ENCODE measurements at places on chromosomes 16 and 17.

DNA sequence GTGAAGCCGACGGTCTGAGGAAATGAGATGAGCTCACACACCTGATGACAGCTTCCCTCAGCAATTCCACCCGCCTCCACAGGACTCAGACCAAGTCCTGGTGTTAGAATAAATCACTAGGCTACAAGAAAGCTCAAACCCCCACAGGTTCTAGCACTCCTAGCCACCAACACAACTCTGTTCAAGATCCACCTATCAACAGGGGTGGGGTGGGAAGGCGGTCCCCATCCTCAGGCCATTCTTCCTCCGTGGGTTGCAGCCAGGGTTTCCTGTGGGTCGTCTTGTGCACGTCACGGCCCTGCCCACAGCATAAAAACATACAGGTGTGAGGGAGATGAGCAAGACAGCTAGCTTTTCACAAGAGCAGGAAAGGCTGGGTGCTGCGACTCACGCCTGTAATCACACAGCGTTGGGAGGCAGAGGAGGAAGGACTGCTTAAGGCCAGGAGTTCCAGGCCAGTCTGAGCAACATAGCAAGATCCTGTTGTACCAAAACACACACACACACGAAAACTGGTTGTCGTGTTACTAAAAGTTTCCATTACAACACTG lies 81.1 kb downstream of the ANKRD11 start:
- DNase-seq: no peak

- no peak for DNase-seq
These were observed 15.8 kb downstream of the C17orf58 start for GRCh38 chr17:67980456-67980855.

- no peak for DNase-seq
These were observed 18.2 kb upstream of the MEIOB start for GRCh38 chr16:1890024-1890707.

DNA sequence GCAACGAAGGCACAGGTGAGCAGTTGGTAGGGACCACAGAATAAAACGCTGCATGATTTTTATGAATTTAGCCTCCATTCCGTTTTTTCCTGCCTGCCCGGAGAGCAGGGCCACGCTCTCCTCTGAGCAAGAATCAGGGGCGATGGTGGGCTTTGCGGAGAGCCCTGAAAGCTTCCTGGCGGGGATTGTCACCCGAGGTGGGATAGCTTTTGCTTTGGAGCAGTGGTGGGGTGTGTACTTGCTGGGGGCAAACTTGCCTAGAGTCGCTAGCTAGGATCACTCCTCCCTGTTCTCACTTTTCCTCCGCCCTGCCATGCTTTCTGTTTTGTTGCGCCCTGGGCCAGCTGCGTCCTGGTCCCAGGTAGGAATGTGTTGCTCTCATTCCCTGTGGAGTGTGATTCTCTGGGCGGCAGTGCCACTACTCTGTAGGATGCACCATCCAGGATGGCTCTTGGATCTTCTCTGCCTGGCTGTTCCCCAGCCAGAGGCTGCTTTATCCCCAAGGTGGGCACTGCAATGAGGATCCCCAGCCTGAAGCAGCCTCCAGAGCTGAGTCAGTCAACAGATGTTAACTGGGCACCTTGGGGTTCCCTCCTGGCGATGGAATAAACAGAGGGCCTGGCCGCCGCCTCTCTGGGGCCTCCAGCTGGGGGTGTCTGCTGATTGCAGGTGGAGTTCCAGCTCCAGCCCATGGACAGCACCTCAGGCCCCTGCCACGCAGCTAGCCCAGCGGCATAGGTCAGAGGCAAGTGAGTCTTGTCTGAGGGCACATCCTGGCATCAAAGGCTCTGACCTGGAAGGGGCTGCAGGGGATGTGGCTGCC lies 360.9 kb upstream of the TNRC6C start:
- no peak for DNase-seq

GRCh38 chr16:4101421-4102219 lies 14.6 kb downstream of the ADCY9 start:
- DNase-seq: no peak

DNA sequence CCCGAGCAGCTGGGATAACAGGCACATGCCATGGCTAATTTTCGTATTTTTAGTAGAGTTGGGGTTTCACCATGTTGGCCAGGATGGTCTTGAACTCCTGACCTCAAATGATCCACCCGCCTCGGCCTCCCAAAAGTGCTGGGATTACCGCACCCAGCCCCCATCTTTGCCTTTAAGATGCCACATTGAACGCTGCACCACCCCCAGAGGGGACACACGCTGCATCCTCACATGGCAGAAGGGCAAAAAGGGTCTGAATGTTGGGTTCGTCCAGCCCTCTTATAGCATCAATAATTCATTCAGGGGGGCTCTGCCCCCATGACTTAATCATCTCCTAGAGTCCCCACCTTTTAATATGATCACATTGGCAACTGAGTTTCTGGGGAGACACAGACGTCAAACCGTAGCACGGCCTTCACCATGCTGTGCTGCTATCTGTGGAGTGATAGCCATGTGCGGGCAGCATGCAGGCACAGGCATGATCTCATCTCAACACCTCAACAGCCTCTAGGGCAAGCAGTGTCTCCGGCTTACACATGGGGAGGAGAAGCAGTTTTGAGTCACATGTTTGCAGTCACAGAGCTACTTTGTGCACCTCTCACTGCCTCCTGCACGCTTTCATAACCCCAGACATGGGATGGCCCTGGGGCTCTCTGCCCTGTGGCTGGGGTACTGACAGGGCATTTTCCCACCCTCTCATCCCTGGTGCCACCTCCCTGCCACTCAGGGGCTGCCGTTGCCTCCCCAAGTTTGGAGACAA lies 30.0 kb downstream of the IL21R start:
- DNase-seq: no peak

GRCh38 chr16:21097151-21097550 lies 53.5 kb downstream of the DNAH3 start:
- no peak for DNase-seq

GRCh38 chr16:46875243-46875642 lies 8.9 kb upstream of the GPT2 start:
- no peak for DNase-seq

- DNase-seq: no peak
These were observed 3.3 kb upstream of the FASN start for GRCh38 chr17:82101301-82101715.

DNA sequence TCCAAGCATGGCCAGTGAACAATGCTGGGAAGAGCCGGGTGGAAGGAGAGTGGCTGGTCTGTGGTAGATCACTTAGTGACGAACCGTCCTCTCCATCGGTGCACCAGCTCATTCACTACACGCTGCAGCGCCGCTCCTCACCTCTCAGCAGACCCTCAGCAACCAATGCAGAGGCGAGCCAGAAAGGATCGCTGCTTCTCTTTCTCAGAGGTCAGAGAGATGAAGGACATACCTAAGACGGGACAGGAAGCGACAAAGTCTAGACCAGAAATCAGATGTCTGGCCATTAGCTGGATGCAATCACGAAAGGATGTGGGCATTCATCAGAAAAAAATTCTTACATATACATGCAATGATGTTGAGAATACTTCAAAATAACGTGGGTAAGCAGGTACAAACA lies 26.9 kb downstream of the NSMCE1 start:
- no peak for DNase-seq

DNA sequence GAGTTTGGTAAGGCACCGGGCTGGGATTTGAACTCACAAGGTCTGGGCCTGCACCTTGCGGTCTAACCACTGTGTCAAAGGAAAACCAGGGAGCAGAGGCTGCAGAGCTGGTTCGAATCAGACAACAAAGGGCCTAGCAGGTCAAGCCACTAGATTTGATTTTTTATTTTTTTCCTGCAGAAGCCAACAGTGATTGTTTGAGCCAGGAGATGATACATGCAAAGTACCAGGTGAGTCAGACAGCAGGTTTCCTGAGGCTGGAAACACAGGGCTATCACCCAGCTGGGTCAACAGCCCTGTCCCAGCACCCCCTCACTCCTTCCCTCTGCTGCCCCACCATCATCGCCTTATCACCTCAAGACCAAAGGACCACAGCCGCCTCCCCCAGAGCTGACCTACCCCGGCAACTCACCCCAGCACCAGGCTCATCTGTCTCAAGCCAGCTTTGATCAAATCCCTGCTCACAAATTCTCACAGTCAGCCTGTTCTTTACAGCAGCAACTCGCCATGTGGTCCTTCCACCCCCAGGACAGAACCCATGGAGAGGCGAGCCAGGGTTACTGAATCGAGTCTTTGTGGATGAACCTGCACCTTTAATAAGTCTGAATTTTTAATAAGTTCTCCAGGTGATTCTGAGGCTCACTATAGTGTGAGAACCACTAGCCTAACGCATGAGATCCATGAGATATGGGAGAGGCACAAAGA lies 13.0 kb upstream of the KRT19 start:
- DNase-seq: no peak

DNA sequence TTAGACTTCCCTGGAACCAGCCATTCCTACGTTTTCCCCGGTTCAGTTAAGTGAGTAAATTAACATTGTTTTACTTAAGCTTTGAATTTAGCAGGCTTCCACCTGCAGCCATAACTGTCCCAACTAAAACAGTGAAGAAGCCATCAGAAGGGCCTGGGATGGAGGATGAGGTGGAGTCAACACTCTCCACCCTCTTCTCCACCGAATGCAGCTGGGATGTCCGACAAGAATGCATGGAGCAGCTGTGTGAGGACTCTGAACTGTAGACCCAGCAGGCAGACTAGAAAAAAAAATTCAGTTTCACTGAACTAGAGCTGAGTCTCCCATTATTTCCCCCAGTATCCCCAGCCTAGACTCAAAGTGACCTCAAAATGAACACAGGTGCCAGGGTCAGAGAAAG lies 114.8 kb downstream of the C16orf95 start:
- DNase-seq: no peak

DNA sequence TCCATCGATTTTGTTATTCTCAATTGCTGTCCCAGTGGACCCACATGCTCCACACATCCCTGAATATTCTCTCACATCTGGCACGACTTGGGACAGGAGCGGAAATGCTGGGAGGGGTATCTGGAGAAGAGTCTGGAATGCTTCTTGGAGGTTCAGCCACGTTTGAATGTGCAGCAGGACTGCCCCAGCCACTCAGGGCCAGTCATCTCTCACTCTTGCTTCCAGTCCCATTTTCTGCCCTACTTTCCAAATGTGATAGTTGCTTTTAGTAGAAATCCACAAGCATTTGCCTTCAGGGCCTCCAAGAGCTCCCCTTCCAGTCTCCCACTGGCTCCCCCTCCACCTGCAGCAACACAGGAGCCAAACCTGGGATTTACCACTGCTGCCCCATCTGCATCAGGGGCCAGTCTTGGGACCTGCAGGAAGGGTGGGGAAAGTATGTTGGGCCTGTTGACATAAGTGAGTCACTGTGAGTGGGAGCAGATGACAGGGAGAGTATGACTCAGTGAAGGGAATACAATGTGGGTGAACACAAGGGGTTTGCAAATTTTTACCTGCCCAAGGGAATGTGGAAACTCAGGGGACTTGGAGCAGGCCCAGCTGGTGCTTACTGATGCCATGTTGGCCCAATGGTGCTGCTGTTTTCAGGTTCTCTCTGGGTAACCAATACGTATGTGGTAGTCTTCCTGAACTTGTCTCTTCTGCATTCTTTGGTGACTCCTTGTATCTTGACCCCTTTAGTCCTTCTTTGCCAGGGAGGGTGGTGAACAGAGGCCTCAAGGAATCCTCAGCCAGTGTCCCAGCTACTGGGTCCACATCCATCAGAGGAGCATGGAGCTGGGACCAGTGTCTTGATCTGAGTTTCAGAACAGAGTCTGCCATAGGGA lies 78.8 kb upstream of the CRHR1 start:
- no peak for DNase-seq

DNA sequence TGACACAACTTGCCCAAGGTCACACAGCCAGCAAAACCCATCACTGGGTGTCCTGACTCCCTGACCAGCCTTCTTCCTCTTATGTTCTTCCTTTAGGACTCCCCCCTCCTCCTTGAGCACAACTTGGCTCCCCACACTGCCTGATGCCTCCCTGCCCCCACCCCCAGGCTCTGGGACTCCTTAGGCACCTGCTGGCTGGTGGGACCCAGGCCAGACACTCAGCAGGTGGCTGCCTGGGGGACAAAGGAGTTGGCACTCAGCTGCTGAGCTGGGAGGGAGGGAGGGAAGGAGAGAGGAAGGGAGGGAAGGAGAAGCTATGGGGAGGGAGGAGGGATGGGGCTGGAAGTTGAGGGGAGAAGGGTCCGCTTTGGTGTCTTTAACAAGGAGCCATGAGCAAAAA lies 8.0 kb downstream of the SEZ6 start:
- no peak for DNase-seq

DNA sequence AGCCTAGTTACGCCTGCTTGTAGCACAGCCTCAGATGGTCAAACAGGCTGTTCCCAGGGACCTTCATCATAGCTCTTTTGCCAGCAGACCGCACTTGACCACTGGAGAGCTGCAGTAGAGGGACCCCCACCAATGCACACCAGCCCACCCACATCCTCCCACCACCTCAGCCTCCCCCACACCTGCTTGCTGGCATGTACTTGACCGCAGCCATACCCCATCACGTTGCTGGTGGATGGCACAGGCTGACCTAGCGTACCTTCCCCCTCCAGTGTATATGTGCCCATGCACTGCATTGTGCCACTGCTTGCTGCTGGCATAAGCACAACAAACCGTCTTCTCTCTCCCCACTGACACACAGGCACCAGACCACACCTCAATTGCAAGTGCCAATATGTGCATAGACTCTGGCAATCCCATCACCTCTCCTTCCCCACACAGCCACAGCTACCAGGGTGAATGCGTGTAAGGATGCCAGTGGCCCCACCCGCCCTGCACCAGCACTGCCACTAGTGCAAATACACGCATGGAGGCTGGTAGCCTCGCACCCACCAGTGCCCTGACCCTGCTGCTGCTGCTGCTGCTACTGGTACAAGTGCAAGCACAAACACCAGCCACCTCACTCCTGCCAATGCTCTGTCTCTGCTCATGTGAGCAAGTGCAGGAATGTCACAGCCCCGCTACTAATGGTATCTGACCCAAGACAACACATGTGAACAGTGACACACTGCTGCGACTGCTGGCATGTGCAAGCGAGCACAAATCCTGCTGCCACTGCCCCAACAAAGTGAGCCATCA lies 1377.6 kb downstream of the CDH11 start:
- no peak for DNase-seq

DNA sequence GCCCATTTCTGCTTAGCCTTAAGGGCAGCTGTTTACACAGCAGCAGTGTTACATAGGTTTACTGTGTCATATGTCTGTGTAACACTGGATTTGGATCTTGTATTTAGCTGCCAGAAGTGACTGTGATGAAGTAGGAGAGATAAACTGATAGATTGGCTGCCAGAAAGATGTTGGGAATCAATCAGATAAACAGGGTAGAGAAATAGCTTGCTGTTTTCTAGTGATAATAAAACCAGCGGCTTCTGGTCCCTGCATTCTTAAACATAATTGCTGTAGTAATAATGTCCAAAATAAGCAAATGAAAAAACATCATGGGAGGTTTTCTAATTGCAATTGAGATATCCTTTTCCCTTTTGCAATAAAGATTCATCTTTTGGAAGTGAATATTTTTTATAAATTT lies 68.7 kb downstream of the AATF start:
- no peak for DNase-seq

- peak; percentile 13 for DNase-seq
These were observed 26.2 kb upstream of the RFFL start for GRCh38 chr17:35089586-35090296.

- no peak for DNase-seq
These were observed 1.4 kb downstream of the ERCC4 start for GRCh38 chr16:13921328-13921727.

- DNase-seq: no peak
These were observed 775 bp downstream of the CYTH1 start for GRCh38 chr17:78781104-78781892.

GRCh38 chr16:16830401-16830800 lies 451.5 kb downstream of the NPIPA7 start:
- no peak for DNase-seq

- no peak for DNase-seq
These were observed 107.6 kb downstream of the RMI2 start for GRCh38 chr16:11452746-11453389.

GRCh38 chr17:28648698-28649097 lies 3.7 kb upstream of the BLTP2 start:
- DNase-seq: no peak
